Left ventricle myocardium inferior (tissue), 1 donor: ENCODE measurements at places on chromosomes 12 and 14.

GRCh38 chr14:24080888-24081738 is 9.8 kb downstream of the CPNE6 start:
- H3K27ac ChIP-seq, result peak overlapping the region; percentile 58
- H3K27me3 ChIP-seq, result peaks cover 38% of the 10 kb centered on the region
- H3K4me1 ChIP-seq, result peaks cover 15% of the 10 kb centered on the region

DNA sequence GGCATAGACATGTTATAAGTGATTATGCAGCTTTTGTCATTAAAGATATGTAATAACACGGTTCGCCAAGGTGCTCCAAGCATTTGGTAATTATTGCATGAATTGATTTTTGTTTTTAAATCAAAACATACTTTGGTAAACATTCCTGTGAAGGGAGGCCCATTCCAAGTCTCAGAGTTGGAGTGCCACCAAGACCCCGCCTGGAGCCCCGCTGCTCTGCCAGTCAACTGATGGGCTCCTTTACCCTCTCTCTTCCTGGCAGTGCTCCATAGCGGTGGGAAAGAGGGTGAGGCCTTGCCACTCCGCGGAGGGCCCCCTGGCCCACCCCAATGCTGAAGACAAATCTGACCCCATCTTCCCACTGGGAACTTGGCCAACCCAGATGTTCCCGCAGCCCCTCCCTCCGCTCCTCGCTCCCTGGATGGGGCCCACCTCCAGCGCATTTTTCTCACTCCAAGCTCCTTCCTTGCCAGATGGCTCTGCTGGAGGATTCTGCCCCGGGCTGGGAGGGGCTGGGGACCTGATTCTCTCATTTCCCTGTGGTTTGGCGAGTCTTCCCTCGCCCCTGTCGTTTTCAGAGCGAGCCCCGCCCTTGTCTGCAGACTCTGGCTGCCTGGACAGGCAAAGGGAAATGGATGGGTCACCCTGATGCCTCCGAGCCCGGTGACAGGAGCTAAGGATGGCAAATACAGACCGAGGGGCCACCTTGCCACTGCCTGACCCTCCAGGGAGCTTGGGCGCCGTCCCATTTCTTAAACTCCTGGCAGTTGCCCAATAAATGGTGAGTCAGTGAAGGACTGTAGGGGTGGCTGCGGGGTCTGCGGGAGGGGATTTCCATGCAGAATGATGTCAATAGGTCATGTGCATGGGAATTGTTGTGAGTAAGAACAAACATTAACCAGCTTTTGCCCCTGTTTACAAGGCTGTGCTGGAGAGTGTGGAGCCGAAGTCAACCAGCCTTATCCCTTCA is 9.2 kb upstream of the PAPLN start:
- DNase-seq, result peak; percentile 51
- H3K36me3 ChIP-seq, result no peaks in the 10 kb centered on the region
- peaks cover 24% of the 10 kb centered on the region for H3K4me1 ChIP-seq
- peak overlapping the region; percentile 54 for H3K27ac ChIP-seq
- H3K27me3 ChIP-seq, result peaks cover 2% of the 10 kb centered on the region
- H3K4me3 ChIP-seq, result no peak overlapping the region

GRCh38 chr12:89101440-89101839 is 250.9 kb downstream of the DUSP6 start:
- no peaks in the 10 kb centered on the region for H3K36me3 ChIP-seq
- no peak overlapping the region for H3K27ac ChIP-seq
- no peaks in the 10 kb centered on the region for H3K27me3 ChIP-seq
- H3K4me1 ChIP-seq, result peaks cover 10% of the 10 kb centered on the region
- DNase-seq, result no peak

DNA sequence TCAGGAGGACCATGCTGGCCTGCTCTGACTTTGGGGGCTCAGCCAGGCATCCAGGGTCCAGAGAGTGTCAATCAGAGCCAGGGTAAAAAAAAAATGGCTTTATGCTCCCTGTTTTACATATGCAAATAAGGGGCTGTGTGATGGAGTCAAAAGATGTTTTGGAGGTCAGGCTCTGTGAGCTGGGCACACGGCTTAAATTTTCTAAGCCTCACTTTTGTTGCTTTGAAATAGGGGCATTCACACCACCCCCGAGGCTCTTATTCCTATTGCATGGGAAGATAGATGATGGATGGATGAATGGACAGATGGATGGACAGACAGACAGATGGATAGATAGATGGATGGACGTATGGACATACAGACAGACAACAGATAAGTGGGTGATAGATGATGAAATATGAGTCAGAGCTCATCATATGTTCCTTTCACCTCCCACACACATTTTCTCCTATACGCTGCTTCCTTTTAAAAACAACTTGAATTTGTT is 42.7 kb downstream of the RIN3 start:
- DNase-seq, result no peak
- peaks cover 27% of the 10 kb centered on the region for H3K4me1 ChIP-seq
- H3K4me3 ChIP-seq, result no peak overlapping the region
- peaks cover 37% of the 10 kb centered on the region for H3K36me3 ChIP-seq
- H3K27ac ChIP-seq, result no peak overlapping the region

GRCh38 chr14:46596236-46596635 is 55.3 kb downstream of the RPL10L start:
- no peaks in the 10 kb centered on the region for H3K4me1 ChIP-seq
- no peak for DNase-seq
- H3K36me3 ChIP-seq, result no peaks in the 10 kb centered on the region
- H3K27me3 ChIP-seq, result no peaks in the 10 kb centered on the region

DNA sequence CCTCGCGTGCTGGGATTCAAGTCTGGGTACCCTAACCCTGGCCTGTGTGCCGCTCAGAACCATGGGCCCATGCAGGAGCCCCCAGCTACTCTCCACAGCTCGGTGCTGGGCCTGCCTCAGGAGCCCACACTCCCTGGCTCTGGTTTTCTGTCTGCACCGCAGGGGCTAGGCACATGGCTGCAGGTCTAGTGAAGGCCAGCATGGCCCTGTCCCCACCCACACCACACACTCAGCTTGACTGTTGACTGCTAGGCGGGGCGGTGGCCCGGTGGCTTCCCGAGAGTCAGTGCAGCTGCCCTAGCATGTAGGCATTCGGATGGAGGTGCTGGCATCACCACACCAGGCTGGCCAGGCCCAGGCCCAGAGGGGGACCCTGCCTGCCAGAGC is 7.9 kb downstream of the INF2 start:
- peaks cover 100% of the 10 kb centered on the region for H3K4me1 ChIP-seq
- H3K4me3 ChIP-seq, result peak overlapping the region; percentile 59
- H3K27ac ChIP-seq, result peak overlapping the region; percentile 88

- H3K4me3 ChIP-seq, result peak within 1 kb of the TSS; percentile 67
- DNase-seq, result peak; percentile 72
- H3K27ac ChIP-seq, result peak within 1 kb of the TSS; percentile 66
- H3K27me3 ChIP-seq, result peaks cover 24% of the 10 kb centered on the region
- peaks cover 29% of the 10 kb centered on the region for H3K4me1 ChIP-seq
Observed at GRCh38 chr12:6821591-6822425, at the start of gene GPR162. Gene GPR162 (plus strand): TSS chr12:6821821. CDS start chr12:6823899, 2,078 bp downstream.

DNA sequence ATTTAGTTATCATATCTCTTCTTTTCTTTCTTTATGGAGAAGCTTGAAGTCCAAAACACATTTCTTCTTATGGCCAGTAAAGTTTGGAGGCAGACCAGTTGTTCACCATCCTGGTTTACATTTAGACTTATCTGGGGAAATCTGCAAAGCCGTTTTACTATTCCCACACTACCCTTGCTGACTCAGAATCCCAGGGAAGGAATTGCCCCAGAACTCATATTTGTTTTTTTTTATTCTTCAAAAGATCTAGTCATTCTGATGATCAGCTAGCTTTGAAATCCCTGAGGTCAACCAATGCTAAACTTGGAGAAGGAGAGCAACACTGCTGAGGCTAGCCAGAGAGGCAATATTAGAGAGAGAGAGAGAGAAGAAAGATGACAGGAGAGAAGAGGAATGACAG is 12.3 kb upstream of the LMO3 start:
- no peak for DNase-seq
- no peaks in the 10 kb centered on the region for H3K4me1 ChIP-seq
- H3K4me3 ChIP-seq, result no peak overlapping the region
- H3K36me3 ChIP-seq, result no peaks in the 10 kb centered on the region

GRCh38 chr14:24483604-24484252 is 24.3 kb downstream of the CMA1 start:
- H3K27me3 ChIP-seq, result peaks cover 7% of the 10 kb centered on the region
- H3K36me3 ChIP-seq, result no peaks in the 10 kb centered on the region
- no peaks in the 10 kb centered on the region for H3K4me1 ChIP-seq
- DNase-seq, result no peak
- no peak overlapping the region for H3K27ac ChIP-seq

DNA sequence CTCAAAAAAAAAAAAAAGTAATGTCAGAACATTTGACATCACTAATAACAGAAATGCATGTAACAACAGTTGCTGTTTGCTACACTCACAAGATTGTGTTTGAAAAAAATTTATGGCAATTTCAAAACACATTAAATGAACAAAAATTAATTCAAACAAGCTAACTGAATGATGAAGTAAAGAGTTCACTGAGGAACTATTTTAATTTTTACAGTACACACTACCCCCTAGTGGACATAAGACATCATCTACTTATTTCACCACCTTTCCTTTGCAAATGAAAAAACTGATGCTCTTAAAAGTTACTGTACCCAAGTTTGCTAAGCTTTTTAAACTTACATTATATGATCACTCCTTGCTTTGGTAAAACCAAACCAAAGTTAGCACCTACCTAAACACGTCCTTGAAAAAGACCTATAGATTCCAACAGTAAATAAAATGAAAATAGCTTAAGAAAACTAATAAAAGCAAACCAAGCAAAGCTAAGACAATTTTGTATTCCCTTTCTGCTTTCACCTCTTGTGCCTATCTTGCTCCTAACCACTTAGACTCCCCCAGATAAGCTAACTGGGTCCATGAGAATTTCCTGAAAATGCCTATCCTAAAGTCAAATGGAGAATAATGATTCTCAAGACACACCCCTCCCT is 22.2 kb downstream of the UBE2N start:
- DNase-seq, result no peak
- peaks cover 76% of the 10 kb centered on the region for H3K4me1 ChIP-seq

- DNase-seq, result no peak
- H3K4me3 ChIP-seq, result no peak overlapping the region
- H3K27ac ChIP-seq, result peak overlapping the region; percentile 73
- H3K4me1 ChIP-seq, result peaks cover 98% of the 10 kb centered on the region
Observed at GRCh38 chr14:69666690-69667211, 55.4 kb downstream of the SUSD6 start.

DNA sequence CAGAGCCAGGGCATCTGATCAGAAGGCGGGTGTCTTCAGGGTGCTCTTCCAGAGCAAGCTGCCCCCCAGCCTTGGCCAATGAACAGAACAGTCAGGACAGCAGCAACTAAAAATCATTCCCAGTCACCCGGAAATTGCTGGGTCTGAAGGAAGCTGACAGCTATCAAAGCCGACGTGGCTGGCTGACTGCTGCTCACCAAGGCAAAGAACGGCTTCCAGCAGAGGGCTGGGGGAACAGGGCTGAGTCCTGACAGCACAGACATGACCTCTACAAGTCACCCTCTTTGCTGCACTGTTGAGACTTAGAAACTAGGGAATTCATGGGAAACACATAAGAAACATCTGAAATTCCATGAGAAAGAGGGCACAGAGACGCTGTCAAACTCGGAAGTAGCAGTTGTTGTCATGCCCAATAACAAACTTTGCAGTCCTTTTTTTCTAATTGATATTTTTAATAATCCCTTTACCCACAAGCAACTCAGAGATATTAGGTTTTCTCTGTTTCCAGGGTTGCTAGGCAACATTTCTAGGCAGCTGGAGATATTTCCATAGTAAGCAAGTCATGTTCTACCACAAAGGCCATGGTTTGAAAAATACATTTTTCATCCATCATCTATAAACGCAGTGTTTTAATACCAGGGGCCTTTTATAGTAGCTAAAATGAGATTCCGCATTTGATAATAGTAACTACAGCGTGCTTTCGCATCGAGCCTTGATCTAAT is 365.2 kb downstream of the SEC23A start:
- H3K4me3 ChIP-seq, result no peak overlapping the region
- H3K27me3 ChIP-seq, result no peaks in the 10 kb centered on the region
- H3K4me1 ChIP-seq, result no peaks in the 10 kb centered on the region
- H3K36me3 ChIP-seq, result no peaks in the 10 kb centered on the region
- DNase-seq, result no peak

- H3K4me1 ChIP-seq, result peaks cover 31% of the 10 kb centered on the region
- H3K27ac ChIP-seq, result peak overlapping the region; percentile 80
- no peaks in the 10 kb centered on the region for H3K36me3 ChIP-seq
- no peak overlapping the region for H3K4me3 ChIP-seq
- peak; percentile 50 for DNase-seq
- H3K27me3 ChIP-seq, result peaks cover 48% of the 10 kb centered on the region
Observed at GRCh38 chr12:113071135-113072112, 14.9 kb downstream of the DTX1 start.

DNA sequence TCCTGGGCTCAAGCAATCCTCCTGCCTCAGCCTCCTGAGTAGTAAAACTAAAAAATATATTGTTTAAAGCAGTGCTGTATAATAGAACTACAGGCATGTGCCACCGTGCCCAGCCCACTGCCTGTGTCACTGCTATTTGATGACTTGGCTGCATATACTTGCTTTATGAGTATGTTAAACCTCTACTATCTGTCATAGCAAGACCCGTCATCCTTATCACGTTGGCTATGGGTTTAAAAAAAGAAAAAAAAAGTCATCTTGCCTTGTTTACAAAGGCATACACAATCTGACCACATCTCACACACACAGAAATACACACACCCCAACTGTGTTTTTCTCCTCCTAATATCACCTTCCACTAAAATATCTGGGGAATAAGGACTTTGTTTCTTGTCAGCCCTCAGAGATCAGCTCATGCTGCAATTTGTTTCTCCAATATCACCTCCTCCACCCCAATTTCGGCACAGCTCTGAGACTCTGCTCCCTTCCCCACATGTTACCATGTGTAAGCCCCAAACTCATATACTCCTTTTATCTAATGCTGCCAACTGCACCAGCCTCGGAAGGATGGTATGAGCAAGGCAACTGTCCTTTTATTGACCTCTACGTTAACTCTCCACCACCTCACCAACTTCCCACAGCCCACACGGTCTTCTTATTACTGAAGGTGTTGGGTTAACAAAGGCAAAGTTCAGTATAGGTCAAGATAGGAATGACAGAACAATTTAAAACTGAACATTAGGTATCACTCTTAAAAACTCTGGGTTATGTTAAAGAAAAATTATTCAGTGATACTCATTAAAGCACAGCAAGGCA is 802 bp upstream of the TMPRSS12 start:
- H3K4me3 ChIP-seq, result no peak overlapping the region
- H3K27me3 ChIP-seq, result peaks cover 13% of the 10 kb centered on the region
- no peaks in the 10 kb centered on the region for H3K4me1 ChIP-seq
- no peak overlapping the region for H3K27ac ChIP-seq
- DNase-seq, result no peak

DNA sequence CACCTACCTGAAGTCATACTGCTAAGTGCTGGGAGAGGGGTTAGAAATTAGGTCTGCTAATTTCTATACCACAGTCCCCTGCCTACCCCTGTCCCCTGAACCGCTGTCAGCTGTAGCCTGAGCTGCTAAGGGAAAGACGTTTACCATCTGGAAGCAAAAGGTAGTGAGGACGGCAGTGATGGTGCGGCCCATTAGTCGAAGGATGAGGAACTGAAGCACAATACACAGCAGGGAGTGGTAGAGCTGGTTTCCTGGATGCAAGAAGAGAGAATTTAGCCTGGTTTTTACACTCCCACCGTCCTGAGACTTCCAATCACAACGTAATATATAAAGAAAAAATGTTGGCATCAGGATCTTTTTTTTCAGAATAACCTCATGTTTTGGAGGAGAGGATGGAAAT is 11.8 kb downstream of the EMG1 start:
- H3K27me3 ChIP-seq, result no peaks in the 10 kb centered on the region
- H3K4me3 ChIP-seq, result no peak overlapping the region
- no peak overlapping the region for H3K27ac ChIP-seq
- peaks cover 64% of the 10 kb centered on the region for H3K36me3 ChIP-seq

- no peak overlapping the region for H3K4me3 ChIP-seq
- no peak for DNase-seq
- H3K27ac ChIP-seq, result no peak overlapping the region
- no peaks in the 10 kb centered on the region for H3K27me3 ChIP-seq
Observed at GRCh38 chr12:85057370-85057963, 21.3 kb downstream of the LRRIQ1 start.
